ENCODE measurements at places on chromosomes 12 and 14. TPM values are rescaled to one million over a fixed set of nuclear protein-coding genes. Genes with fewer than 3 reads are reported as not detected.

Gene ABHD12B
- 0.28 TPM for total RNA-seq

Gene CLEC4D
- total RNA-seq: 0.06 TPM

Gene ALDH1L2
- 13.2 TPM for total RNA-seq

Gene CELA1
- total RNA-seq: not detected

Gene TRAF3
- total RNA-seq: 19.8 TPM

Gene MYO1H
- 0.28 TPM for total RNA-seq

Gene DGLUCY
- total RNA-seq: 42.5 TPM

Gene INSM2
- 1.5 TPM for total RNA-seq

Gene IL31
- total RNA-seq: not detected

Gene MMP17
- 16.5 TPM for total RNA-seq

Gene WNT1
- not detected for total RNA-seq

Gene PARP11
- total RNA-seq: 9.6 TPM

Gene RGS6
- total RNA-seq: 9.1 TPM

Gene TAS2R42
- not detected for total RNA-seq

Gene ATL1
- 93.4 TPM for total RNA-seq

Data from spinal cord (tissue), 10 donors.